BE2C (cell line): ENCODE measurements at places on chromosomes 2 and 18.

DNA sequence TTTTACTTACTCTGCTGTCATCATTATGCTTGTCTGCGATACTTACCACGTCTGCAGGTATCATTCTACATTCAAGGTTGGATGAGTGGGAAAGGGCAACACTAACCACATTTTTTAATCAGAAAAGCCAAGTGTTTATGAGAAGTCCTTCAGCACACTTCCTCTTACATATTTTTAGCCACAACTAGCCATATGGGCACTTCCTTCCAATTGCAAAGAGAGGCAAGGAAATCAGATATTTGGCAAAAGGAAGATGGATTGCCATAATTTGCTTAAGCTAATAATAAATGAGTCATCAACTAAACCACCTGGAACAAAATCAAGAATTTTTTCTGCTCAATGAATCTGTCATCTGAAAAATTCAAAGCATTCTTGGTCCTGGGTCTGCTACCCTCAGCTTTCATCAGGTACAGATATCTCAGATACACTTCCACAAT lies 16.7 kb upstream of the MRO start:
- no peak for DNase-seq

DNA sequence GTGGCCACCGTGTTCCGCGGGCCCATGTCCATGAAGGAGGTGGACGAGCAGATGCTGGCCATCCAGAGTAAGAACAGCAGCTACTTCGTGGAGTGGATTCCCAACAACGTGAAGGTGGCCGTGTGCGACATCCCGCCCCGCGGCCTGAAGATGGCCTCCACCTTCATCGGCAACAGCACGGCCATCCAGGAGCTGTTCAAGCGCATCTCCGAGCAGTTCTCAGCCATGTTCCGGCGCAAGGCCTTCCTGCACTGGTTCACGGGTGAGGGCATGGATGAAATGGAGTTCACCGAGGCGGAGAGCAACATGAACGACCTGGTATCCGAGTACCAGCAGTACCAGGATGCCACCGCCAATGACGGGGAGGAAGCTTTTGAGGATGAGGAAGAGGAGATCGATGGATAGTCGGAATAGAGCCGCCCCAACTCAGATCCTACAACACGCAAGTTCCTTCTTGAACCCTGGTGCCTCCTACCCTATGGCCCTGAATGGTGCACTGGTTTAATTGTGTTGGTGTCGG lies 17.7 kb downstream of the TUBB6 start:
- no peak for DNase-seq

- no peak for DNase-seq
These were observed 91.5 kb downstream of the ALK start for GRCh38 chr2:29829841-29830240.

DNA sequence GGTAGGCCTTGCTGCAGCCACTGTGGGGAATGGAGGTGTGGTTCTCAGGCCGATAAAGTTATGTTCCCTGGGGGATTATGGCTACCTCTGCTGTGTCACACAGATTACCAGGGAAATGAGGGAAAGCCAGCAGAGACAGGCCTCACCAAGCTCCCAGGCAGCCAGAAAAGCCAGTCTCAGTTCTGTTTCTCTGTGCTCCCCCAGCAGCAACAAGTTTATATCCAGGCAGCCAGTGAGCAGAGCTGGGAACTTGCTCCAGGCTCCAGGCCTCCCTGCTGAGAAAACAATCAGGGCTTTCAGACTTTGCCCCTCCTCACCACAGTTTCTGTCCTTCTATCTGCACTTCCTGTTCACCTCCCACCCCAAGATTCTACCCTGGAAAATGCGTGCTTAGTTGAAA lies 596.6 kb upstream of the GYPC start:
- DNase-seq = no peak

GRCh38 chr2:179562330-179562885 lies 297.8 kb upstream of the SESTD1 start:
- DNase-seq = no peak

DNA sequence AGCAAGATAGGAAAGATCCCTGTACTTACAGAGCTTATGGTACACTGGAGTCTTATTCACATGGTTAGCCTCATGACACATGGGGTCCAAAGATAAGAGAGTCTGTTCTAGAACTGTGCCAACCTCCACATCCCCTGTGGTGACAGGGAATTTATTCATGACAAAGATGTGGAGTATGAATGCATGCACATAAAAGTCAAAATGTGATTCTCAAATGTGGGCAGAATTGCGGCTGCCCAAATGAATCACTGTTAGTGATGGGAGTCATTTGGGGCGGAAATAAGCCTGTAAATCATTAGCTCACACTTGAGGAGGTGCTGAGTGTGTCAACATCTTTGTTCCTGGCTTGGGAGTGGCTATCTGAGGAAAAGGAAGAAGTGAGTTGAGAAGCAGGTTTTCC lies 560.6 kb downstream of the SLC4A3 start:
- DNase-seq = no peak

GRCh38 chr18:22977847-22978701 lies 44.9 kb downstream of the RBBP8 start:
- no peak for DNase-seq

GRCh38 chr2:208252716-208253492 lies 2.0 kb downstream of the IDH1 start:
- DNase-seq = no peak

DNA sequence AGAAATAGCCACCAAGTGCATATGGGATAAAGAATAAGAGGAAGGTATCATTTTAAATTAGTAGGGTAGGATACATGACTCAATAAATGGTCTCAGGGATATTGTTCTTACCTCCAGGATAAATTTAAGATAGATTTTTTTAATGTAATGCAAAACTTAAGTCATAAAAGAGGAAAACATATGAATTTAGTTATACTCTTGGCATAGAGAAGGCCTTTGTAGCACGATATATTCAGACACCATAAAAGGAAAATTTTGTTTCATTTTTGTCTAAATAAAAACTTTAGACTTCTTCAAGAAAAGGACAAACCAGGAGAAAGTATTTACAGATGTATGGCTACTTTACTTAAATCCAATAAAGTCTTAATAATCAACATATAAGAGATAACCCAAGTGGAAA lies 78.5 kb upstream of the CAB39 start:
- DNase-seq = no peak

- DNase-seq = no peak
These were observed 5.6 kb downstream of the TMEM163 start for GRCh38 chr2:134713176-134713575.

- no peak for DNase-seq
These were observed 188.2 kb upstream of the SYT4 start for GRCh38 chr18:43465483-43465882.
